WERI-Rb-1 (cell line): ENCODE measurements at places on chromosomes 3 and 15.

DNA sequence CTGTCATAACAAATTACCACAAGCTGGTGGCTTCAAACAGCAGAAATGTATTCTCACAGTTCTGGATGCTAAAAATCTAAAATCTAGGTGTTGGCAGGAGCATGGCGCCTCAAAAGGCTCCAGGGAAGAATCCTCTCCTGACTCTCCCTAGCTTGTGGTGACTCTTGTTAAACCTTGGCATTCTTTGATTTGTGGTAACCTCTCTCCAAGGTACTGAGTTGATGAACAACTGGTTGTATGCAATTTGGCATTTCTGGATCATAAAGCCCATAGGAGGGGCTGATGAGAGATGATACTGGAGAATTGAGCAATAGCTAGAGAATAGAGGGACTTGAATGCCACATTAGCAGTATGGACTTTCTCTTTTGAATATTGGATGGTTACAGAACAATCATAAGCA, 821.8 kb downstream of the TBL1XR1 start:
- no peak for DNase-seq

DNA sequence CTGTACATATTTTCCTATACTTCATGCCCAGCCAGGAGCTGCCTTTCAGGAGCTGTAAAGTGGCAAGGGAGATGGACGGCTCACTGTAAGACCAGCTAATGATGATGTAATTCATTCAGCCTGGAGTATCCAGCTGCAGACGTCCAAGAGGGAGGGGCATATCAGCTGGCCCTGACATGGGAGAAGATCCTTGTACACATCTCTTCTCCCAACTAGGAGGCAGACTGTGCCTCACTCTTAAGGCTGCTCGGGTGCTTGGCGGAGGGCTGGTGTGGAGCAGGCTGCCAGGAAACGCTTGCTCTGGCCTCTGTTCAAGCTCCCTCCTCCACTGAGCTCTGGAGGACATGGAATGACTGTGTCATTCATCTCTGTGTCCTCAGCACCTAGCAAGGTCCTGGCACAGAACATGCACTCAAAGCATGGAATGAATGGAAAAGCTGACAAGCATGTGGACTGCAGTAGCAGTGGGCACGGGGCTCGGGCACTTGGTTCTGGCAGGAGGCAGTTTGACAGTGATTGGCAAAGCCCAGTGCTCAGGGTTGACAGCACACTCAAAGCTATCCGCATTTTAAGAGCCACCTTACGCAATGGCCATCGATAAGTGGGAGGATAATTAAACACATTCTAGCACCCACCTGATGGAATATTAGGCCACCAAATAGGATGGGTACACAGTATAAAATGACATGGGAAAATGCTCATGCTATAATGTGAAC, 72.4 kb downstream of the TBC1D2B start:
- DNase-seq: no peak

DNA sequence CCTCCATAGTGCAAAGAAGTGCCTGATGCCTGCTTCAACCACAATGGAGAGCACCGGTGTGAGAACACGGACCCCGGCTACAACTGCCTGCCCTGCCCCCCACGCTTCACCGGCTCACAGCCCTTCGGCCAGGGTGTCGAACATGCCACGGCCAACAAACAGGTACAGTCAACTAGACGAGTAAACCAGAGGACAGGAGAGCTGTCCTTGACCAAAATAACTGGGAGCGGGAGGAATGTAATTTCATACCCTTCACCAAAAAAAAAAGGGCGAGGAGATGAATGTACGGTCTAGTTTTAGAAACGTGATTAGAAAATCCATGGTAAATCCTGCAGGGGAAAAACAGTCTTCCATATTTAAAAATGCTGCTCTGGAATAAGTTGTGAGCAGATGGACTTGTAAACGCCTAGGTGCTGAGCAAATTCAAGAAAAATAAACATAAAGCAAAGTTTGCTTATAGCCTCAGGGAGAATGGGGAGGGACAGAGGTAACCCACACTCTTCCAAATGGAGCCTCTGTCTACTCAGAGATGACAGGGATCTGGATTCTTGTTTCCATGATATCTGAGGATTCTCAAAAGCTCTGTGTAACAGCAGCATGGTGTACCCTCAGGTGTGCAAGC, 8.4 kb downstream of the THBS1 start:
- DNase-seq: no peak

- DNase-seq: no peak
These were observed 229.2 kb upstream of the GOLGA6L4 start for GRCh38 chr15:84006421-84006820.

DNA sequence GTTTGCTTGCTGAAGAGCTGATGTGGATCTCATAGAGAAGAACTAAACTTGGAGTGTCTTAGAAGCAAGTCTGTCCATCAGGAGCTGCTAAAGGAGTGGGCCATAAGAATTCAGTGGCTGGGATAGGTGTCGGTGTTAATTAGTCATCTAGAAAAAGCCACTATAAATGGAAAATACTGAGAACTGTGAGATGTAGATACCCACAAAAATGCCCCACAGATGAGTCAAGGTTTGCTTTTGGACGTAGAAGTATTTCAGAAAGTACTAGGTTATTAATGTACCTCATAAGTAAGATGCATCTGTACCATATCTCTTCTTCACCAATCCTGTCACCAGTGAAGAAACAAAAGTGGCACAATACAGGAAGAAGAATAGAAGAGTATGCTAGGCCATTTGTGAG, 530.9 kb upstream of the TGFBR2 start:
- no peak for DNase-seq

- DNase-seq: no peak
These were observed 181.2 kb upstream of the SMAD3 start for GRCh38 chr15:66884115-66884622.

GRCh38 chr3:45143673-45144671, 2.2 kb downstream of the CDCP1 start:
- DNase-seq: no peak

DNA sequence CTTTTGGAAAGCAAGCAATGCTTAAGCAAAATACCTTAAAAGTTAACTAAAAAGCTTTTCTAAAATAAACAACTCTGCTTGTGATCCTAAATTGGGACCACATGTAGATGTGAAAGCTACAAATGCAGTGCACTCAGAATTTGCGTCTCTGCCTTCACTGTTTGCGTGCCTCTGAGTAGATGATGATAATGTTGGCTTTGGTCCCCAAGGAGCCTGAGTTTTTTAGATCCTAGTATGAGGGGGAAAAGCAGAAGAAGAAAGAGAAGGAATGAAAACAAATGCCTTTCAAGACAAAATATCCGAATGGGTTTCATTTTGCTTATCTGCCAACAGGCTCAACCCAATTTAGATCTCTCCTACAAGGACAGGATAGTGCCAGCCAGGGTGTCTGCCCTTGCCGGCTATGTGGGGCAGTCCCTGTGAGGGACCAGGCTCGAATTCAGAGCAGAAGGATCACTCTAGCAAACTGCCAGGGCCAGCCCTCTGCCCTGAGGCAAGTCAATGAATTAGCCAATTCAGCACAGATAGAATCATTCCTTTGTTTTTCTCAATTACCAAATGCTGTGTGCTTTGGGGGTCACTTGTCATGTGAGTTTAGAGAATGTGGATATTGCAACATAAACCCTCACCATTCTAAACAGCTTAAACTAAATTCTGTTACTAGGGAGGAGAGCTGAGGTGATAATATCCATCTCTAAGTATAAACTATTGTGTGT, 28.5 kb downstream of the SCG5 start:
- DNase-seq: no peak

- DNase-seq: no peak
These were observed 77.5 kb downstream of the TLE3 start for GRCh38 chr15:70020229-70020628.

- no peak for DNase-seq
These were observed 103.5 kb downstream of the IMPG2 start for GRCh38 chr3:101216710-101217465.

DNA sequence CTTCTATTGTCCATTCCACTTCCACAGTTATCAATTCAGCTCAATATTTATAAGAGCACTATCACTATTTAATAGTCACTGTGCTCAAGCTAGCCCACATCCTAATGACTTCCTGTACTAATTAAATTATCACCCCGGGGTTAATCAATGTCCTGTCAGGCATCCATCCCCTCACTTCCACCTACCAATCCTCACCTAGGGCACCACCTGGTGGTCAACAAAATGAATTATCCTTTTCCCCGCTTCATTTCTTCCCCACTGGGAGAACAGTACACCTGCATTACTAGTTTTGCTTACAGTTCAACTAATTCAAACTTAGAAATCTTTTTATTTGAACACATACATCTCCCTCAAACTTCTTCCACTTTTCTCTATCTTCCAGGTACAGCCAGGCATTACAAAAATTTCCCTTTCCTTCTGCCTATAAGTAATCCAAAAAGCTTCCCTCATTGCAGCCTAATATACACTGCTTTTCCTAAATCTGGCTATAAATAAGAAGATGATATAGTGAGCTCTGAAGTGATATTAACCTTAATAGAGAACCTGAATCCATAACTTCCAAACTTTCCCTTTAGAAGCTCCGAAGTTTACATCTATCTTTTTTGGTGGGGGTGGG, 68.5 kb downstream of the TMCC1 start:
- DNase-seq: peak; percentile 55

DNA sequence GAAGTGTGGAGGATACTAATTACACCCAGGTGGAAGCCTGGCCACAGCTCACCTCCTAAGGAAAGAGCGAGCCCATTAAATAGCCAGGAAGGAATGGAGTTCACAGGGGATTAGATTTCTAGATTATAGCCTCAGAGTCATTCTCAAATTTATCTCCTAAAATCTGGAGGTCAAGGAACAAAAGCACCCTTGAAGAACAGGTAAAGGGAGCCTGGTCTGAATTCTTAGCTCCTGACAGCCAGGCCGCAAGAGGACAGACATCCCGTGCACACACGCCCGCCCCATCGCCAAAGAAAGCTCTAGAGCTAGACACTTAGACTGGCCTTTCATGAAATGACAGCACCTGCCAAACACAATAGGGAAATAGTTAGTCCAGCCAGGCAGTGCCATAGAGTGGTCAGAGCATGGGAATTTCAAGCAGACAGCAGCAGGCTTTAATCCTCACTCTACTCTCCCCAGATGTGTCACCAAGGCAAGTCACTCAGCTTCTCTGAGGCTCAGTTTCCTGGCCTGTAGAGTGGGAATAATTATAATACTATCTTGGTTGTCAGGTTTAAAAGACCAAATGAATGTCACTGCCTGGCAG, 59.2 kb downstream of the LIPC start:
- no peak for DNase-seq

- no peak for DNase-seq
These were observed 43.5 kb downstream of the KLF15 start for GRCh38 chr3:126313580-126314304.

DNA sequence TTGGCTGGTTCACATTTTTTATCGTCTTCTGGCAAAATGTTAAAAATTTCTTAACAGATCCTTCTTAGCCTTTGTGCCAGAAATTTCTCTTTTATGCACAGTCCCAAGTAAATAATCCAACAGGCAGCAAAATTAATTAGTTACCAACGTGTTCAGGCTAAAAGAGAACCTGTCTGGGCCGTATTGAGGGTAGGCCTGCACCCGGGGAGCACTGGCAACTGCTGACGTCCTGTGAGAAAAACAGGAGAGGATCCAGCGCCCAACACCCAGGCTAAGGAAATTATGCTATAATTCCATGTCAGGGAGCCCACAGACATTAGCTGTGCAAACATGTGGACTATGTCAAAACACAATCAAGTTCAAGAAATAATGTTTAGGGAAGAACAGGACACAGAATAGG, 30.7 kb upstream of the CSTA start:
- DNase-seq: no peak

DNA sequence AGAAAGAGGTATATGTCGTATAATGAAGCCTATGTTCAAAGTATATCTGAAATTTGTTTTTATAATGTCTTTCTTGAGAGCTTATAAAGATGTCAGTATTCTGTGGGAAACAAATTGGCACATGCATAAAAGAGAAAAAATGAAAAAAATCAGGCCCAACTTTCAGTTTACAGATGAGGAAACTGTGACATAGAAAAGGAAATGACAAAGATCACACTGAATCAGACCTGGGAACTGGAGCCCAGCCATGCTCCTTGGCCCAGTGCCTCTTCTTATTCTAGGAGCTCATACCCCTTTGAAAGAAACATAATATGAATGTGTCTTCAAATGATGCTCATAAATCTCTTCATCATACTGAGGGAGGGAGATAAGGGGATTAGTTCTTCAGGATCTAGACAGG, 48.4 kb downstream of the TMEM44 start:
- DNase-seq: no peak

DNA sequence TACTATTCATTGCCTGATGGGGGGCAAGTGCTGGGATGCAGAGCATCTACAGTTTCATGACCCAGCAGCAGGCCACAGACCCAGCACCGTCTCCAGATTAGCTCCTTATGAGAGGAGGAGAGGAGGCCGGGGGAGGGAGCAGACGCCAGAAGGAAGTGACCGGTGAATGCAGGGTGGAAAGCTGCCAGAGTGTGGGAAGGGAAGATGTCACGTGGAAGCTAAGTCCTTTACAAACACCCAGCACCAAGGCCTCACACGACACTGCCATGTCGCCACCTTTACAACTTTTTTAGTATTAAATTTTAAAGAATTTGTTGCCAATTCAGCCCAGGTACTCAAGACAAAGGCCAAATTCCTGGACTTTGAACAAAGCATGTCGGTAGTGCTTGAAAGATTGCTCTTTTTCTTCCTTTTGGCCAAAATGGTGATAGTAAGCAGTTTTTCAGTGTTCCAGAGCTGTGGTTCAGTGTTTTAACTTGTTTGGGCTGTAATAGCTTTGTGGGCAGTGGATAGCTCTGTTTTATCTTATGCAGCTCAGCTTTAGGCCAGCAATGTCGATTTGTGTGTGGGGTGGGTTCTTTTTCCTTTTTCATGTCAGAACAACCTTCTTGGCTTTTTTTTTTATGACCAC, 58.2 kb downstream of the ZBTB38 start:
- DNase-seq: peak; percentile 94

DNA sequence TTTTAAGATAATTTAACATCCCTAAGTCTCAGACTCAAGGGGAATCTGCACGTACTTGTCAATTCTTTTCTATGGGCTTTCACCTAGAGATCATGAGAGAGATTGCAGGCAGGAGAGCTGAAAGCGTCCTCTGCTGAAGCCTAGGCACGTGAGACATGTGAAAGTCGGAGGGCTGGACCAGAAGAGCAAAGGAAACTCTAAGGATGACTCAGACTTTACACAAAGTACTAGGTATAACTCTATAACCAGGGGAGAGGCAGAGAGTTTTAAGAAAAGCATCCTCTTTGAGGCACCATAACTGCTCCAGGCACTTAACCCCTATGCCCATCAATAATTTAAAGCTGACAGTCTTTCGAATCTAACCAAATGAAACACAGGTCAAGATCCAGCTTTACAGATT, 436.6 kb downstream of the VGLL3 start:
- no peak for DNase-seq

- no peak for DNase-seq
These were observed 568 bp downstream of the CDHR4 start for GRCh38 chr3:49799105-49799504.

- no peak for DNase-seq
These were observed 50.6 kb downstream of the KLHDC8B start for GRCh38 chr3:49222002-49222401.
